Omental fat pad (tissue), 4 donors: ENCODE measurements at places on chromosomes 3 and 15. TPM values are rescaled to one million over a fixed set of nuclear protein-coding genes. Genes with fewer than 3 reads are reported as not detected.

DNA sequence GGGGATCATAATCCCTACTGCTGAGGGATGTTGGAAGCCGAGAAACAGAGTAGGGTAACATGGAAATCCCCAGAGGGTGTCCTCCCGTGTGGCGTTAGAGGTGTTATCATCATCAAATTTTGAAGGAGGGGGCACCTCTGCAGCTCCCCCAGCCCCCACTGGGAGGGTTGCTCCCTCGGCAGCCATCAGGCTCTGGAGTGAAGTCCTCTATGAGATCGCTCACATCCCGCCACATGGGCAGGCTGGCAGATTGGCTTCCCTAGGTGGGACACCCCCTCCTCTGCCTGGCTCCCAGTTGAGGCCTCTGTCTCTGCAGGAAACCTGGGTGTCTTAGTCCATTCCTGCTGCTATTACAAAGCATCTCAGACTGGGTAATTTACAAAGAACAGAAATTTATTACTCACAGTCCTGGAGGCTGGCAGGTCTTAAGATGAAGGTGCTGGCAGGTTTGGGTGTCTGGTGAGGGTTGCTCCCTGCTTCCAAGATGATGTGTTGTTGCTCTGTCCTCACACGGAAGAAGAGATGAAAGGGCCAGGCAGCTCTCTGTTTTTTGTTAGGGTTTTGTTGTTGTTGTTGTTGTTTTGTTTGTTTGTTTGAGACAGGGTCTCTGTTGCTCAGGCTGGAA lies 120.5 kb downstream of the NUP210 start:
- DNase-seq: no peak

GRCh38 chr3:188232656-188233055 lies 78.7 kb downstream of the LPP start:
- no peak for DNase-seq

DNA sequence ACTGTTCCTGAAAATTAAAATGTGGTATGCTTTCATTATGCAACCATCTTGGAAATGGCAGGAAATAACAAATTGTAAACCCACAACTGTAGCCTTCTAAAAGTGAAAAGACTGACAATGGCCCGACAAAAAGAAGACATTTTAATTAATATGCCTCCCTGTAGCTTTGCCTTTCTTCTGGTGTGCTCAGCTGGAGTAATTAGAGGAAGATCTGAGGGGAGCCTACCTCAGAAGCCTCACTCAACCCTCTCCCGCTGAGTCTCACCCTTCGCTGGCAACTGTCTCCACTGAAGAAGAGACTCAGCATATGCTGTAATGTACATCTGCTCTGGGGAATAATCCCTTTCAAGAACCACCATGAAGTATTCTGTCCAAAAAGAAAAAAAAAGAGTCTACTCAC lies 104.7 kb upstream of the SETMAR start:
- DNase-seq: no peak

DNA sequence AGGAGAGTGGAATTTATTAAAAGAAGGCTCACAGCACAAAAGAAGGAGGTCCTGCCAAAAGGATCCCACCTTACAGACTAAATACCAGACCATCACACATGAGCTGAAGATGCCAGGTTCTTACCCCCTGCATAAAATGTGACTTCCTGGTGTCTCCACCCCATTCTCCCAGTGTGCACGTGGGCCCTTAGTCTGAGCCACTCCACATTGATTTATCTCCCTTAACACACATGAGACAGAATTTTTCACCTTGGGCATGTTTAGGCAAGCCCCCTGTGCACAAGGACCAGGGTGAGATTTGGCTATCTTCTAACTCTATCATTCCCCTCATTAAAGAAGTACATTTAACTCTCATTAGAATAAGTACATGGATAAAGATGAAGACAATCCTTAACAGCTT lies 916.7 kb downstream of the PLOD2 start:
- no peak for DNase-seq

DNA sequence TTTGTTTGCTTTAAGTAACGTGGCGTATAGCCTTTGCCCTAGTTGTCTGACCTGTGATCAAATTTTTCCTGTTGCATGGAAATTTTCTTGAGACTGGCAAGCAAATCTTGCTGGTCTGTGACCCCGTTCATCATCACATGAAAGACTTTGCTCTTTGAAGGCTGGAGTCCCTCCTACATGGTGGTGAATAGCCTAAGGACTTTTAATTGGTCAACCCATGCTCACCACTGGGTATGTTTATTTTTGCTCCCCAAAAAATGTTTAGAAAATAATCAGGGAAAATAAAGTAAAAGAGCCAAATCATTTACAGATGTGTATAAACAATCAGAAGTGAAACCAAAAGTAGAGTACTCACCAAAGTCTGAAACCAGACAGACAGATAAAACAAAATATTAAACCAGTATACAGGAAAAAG lies 1075.3 kb upstream of the ALCAM start:
- no peak for DNase-seq

- DNase-seq: no peak
Measured at GRCh38 chr15:100658895-100659294, 56.5 kb downstream of the ASB7 start.

DNA sequence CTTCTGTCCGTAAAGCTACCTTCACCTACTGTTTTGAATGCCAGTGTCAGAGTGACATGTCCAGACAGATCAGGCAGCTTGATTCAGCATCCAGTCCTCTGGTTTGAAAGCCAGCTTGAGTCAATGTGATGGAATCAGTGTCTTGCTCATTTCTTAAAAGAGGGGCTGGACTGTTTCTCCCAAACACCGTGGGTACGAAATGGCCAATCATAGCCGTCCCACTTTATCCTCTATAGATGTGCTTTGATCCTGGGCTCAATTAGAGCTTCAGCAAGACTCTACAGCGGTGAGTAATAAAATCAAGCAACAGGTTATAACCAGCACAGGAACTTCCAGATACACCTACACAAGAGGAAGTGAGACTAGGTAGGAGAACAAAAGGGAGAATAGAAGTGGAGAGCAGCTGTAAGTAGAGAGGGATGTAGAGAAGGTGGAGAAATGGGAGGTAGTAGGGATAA lies 17.0 kb upstream of the OR5K1 start:
- no peak for DNase-seq

DNA sequence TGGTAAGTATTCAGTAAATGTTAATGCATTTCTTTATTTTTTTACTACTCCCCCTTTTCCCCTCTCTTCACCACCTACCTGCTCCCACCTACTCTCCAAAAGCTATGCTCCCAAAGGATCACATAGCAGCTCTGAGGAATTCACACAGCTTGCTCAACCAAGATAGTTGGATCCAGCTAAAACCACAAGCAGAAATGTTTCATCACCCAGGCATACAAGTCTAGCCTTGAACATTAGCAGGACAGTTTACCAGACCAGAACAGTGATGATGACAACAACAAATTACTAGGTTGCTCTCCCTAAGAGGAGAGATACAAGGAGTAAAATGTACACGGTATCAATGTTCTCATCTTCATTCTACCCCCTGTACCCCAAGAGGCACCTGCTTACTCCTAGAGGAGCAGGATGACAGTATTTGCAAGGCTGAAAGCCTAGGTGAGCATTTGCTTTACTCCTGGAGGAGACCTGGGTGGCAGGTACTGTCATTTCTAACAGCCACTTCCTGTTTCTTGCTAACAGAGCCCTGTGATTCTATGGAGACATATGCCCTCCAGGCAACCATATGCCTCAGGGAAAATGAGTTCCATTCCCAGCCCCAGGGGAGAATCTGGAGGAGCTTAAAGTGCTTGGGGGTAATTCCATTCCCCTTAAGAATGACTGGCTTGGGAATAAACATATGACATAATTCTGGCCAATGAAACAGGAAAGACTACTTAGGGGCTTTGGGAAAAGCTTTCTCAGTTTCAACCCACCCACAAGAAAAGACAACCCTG lies 237.5 kb downstream of the NTRK3 start:
- DNase-seq: no peak

DNA sequence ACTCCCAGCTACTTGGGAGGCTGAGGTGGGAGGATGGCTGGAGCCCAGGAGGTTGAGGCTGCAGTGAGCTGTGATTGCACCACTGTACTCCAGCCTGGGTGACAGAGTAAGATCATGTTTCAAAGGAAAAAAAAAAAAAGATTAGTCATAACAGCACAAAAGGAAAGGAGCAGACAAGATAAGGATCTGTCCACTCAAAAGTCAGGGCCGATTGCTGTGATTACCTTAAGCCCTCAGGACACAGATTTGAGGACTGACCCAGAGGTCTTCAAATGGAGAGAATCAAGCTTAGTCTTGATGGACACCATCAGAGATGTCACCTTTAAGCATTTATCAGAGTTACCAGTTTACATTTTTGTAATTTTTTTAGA lies 23.9 kb upstream of the HEG1 start:
- no peak for DNase-seq

DNA sequence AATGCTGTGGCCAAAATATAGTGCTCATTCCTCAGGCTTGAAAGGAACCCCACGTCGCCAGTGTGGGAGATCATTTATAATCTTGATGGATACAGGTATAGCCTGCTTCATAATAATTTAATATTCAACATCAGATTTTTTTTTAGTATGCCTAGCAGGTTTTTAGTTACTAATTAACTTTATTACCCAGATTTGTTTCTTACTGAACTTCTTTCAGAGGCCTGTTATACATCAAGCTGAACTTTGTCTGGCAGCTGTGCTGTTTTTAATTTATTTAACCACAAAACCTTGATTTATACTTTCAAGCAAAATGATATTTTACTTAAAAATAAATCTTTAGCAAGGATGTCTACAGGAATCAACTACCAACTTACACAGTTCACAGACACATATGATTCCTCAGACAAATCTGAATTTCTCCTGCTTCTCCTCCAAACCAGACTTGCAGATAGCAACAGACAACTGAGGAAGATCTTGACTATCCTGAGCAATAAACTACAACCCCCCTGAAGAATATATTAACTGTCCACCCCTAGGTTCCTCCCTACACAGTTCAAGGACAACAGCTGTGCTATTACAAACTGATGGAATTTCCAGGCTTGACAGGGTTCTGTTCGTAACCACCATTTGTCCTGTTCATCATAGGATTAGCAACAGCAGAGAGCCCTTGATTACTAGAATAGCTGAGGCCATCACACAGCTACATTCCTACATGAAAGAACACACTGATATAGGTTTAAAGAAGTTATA lies 610 bp downstream of the MAP4 start:
- no peak for DNase-seq

- no peak for DNase-seq
Measured at GRCh38 chr3:19046440-19046839, 101.9 kb upstream of the KCNH8 start.

DNA sequence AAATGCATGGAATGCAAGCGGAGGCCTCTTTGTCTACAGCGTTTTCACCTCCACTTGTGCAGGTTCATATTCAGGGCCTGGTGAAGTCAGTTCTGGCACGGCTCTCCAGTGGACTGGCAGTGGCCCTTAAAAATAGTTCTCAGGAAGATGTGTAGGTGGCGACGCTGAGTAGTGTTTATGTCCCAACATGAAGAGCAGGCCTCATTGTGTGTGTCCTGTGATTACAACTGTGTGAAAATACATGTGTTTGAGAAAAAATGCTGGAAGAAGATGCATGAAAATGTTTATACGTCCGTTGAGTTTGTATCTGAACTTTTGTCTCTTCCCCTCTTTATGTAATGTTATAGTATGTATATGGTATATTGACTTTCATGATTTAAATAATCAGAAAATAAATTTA lies 7.2 kb downstream of the LIPC start:
- DNase-seq: no peak

DNA sequence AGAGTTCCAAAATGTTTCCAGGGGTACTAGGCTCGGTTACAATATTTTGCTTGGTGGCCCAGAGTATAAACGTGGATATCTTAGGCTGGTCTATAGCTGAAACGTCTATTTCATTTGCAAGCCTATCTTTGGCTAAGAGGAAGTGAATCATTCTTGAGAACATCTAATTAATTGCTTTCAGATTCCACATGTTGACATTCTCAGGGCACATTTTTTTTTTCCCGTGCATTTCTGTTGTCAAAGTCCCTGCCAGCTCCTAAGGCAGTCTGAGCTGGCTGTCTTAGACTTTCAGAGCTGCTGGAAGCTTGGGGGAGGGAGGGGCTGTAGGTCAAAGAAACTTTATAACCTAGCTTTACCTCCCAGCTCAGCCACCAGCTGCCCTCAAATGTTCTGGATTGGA lies 23.2 kb upstream of the LAMP3 start:
- DNase-seq: no peak

- no peak for DNase-seq
Measured at GRCh38 chr3:8824238-8824637, 54.8 kb upstream of the OXTR start.

- no peak for DNase-seq
Measured at GRCh38 chr3:120983321-120983665, 75.3 kb downstream of the STXBP5L start.

DNA sequence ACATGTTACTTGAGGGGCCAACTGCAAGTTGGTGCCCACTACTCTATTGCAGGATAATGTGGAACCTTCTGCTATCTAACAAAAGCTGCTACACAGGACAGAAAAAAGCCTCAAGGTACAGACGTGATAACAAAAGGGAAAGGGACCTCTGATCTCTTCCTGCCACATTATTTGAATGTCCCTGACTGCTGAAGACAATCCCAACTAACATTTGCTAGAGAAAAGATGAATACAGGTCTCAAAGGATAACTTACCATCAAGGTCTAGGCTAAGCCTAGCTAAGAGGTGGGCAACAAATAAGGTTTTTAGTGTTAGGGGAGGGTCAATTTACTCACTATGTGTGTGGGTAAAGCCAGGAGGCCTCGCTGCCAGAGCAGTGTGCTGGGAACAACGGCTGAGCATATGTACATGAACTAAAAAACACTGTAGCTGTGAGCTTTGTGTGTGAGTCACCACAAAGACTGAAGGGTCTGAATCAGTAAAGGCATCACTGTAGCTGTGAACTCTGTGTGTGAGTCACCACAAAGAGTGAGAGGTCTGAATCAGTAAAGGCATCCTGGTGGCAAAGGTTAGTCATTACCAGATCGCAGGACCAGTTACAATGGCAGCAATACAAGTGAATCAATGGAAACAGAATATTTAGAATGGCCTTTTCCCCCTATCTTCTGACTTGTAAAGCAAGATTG lies 111.7 kb downstream of the LMLN start:
- DNase-seq: no peak

DNA sequence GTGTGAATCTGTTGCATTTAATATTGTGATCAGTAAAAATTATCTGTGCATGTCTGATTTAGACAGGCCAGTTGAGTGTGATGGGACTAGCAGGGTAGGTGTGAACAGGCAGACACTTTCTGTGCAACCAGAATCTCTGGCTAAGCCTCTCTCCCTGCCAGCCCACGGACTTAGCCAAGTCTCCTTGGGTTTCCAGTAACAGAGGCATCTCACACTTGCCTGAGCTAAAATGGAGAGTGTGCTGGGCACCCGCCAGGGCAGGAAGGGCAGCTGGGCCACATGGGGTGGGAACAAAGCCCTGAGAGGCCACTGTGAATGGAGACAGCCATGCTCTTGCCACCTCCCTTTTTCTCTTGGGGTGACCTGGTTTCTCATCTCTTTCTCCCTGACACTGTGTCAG lies 12.5 kb upstream of the RPS27L start:
- DNase-seq: no peak

Gene FAM3D
- not detected for total RNA-seq

Gene GPR87
- not detected for total RNA-seq

Gene CTXN2
- total RNA-seq: not detected

Gene ZIC1
- not detected for total RNA-seq

Gene NCEH1
- 9.3 TPM for total RNA-seq

Gene LRTM1
- total RNA-seq: not detected

Gene ZCWPW2
- total RNA-seq: 0.74 TPM

Gene C2CD4B
- total RNA-seq: 12.1 TPM

Gene ARID3B
- 16.9 TPM for total RNA-seq
